ENCODE measurements at places on chromosomes 16 and 17.

DNA sequence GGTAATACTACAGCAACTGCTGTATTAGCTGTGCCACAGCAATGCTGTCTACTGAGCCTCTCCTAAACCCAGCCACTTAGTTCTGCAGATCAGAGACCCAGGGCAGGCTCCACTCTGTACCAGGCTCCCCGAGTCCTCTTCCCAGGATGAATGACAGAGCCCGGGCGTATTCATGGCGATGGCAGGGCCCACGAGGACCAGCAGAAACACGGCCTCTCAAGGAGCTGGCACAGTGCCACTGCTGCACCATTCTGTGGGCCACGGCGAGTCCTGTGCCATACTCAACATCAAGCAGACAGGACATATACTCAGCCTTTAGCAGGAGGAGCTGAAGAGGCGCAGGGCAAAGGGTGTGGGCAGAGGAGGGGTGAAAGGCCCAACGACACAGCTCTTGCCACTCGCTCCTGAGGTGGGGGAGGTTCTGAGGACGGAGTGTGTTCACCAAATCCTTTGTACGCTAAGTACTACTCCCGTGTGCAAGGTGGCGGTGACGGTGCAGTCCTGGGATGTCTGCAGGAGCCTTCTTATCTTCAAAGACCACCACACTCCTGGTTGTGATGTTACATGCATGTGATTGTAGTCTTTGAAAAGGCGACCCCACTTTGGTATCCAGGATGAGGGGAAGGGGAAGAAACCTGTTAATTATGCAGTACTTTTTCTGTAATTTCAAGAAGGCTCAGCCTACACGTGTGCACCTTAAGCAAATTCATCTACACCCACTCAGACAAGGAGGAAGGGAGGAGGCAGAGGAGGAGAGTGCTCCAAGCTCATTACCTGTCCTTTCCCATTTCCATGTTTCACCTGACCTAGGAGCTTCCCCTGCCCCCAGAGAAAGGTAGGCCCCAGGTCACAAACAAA, 98.0 kb downstream of the AMFR start:
- no peak for DNase-seq

GRCh38 chr16:9399573-9399972, 308.1 kb downstream of the HAPSTR1 start:
- DNase-seq = no peak

DNA sequence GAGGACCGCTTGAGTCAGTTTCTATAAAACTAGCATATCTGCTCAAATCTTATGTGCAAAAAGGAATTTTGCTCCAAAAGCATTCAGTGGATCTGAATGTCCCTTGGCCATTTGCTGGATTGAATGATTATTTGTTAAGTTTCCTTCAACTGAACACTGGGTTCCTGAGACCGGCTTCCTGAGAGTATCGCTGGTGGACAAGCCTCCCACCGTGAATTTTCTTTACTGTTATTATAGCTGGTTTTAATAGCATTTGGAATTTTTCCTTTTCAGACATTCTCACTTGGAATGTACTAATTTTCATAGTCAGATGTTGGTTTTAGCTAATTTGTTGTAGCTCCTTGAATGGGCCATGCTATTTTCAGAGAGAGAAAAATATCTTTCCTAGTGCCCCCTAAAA, 9.8 kb upstream of the MYOCD start:
- no peak for DNase-seq

DNA sequence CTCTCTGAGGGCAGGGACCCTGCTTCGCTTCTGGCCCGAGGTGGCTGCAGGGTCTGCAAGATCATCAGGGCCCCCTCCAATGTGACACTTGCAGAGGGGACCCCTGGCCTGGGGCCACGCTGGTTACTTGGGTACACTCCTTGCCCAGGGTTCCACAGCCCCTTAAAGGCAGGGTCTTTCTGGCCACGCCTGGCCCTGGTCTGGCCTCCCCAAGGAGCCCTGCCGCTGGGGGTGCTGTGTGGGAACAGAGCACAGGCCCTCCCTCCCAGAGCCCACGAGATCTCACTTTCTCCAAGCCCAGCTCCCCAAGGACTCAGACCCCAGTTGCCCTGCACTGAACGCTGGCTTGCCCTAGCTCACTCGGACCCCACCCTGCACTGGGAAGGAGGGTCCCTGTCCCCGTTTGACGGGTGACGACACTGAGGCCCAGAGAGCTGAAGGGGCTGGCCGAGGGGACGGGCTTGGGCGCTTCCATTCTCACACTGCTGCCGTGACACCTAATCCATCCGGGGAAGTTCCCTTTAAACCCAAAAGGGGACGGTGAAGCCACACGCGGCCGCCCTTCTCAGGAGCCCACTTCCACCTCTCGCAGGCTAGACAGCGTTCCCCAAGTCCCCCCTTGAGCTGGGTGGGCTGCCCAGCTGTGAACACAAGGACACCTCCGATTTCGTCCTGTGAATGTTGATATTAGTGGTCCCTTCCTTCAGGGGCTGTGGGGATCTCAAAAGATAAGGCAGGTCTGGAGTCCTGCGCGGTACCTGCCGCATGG, 26.9 kb upstream of the OSGIN1 start:
- no peak for DNase-seq

GRCh38 chr16:70714581-70715054, 28.8 kb upstream of the MTSS2 start:
- DNase-seq = no peak

GRCh38 chr17:75588596-75589011, 1.0 kb downstream of the MYO15B start:
- no peak for DNase-seq

DNA sequence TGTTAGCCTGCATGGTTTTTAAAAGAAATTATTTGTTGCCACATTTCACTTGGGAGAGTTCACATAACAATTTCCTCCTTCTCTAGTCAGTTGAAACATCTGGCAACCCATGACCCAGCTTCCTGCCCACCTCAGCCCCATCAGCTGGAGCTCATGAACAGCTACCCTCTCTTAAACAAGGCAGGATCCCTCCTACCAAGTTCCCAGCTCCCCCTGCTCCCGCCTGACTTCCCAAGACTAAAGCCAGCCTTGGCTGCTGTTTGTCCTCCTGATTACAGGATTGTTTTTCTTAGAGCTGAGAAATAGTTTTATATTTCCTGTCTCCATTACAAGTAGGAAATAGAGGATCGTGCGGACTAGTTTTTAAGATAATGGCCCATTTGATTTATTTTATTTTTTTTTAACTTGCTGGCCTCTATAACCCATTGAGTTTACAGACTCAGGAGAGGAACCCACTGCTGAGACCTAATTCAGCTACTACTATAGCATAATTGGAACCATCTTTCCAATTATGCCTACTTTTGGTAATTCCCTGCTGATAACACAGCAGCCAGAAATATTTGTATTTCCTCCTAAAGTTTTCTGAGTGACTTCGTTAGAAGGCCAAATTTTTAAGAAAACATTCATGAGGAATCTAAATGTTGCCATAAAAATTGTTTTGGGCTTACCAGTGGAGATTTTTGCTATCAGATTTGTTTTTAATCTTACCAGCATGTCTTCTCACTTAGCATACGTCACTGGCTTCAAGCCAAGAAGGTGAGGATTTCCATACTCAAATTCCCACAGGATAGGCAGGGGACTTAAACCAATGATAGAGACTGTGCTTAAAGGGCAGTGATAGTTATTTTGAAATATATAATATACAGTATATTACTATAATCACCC, 90.0 kb downstream of the ELAC2 start:
- DNase-seq = no peak

- DNase-seq = peak; percentile 74
Observed at GRCh38 chr16:1770328-1771187, 785 bp downstream of the NME3 start.

- DNase-seq = no peak
Observed at GRCh38 chr16:80968386-80969113, 38.1 kb downstream of the CMC2 start.

DNA sequence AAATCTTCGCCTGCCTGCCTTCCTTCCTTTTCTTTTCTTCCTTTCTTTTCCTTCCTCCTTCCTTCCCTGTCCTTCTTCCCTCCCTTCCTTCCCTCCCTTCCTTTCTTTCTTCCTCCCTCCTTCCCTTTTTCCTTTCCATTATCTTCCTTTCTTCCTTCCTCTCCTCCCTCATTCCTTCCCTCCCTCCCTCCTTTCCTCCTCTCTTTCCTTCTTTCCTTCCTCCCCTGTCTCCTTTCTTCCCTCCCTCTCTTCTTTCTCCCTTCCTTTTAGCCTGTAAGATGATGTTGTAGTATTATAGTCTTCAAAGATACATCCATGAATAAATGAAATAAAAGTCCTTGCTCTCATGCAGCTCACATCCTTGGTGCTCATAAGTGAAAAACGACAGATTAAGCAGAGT, 539.3 kb downstream of the RBFOX1 start:
- no peak for DNase-seq

DNA sequence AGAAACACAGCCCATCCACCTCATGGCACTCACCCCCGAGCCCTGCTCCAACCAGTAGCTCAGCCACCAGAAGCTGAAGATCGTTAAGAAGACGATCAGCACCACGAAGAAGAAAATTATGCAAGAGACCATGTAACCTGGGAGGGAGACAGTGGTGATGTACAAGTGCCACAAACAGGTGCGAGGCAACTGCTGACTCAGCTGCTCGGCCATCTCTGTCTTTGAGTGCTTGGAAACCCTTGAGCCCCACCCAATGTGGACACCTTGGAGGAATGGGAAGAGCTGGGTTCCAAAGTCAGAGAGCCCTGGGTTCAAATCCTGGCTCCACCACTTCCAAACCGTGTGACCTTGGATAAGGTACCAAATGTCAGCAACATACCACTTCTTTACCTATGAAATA, 38.1 kb upstream of the ABCC12 start:
- no peak for DNase-seq

DNA sequence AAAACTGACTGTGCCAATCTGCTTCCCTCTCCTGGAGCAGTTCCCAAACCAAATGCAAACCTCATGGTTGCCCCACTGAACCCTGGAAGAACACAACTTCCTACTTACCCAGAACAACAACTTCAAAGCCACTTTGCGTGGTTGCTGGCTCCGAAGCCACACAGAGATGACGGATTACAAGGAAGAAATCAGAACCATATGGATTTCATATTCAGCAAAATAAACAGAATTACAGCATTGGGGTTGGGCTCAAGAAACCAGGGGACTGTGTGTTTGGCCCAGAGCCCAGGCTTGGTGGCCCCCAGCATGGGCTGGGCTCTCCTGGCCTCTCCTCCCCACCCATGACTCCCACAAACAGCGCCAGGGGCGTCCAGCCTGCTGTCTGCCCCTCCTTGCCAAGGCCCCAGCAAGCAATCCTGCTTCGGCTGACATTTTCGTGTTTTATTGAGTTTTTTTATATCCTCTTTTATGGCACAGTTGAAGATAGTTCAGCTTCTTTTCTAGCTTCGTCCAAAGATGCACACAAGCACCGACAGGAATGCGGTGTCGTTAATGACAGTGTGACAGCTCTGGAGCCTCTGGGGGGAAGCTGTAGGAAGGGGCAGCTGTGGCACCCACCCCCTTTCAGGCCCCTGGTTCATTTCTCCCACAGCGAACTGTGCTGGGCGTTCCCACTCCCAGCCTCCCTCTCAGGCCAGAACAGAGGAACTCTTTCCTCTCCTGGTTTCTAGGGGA, 137.1 kb downstream of the GAS7 start:
- DNase-seq = no peak

DNA sequence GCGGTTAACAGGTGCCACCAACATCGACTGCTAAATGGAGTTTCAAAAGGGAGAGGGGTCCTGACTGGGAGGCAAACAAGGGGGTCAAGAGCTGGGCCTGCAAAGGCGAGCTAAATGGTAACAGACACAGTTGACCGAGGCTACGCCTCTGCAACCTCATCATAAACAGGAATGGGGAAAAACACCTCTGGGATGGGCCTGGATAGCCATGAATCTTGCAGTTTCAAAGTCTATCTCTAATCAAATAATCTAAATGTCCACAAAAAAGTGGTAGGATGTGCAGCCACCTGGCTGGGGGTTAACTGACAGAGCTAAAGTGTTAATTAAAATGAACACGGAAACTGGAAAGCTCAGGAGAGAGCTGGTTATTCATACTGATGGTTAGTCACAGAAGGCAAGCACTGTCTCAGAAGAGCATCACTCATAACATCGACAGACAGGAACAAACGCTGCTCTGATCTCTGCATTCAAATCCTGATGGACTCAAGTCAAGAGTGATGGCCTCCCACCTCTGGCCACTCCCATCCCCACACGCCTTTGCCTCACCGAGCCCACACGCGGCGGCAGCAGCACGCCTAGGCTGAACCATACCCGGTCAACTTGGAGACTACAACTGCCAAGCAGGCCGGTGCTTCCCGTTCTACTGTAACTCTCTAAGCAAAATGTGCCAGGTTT, 56.3 kb downstream of the CREBBP start:
- peak; percentile 44 for DNase-seq

- DNase-seq = peak; percentile 10
Observed at GRCh38 chr16:80317599-80318037, 223.2 kb upstream of the DYNLRB2 start.

- no peak for DNase-seq
Observed at GRCh38 chr16:53894686-53895085, 190.7 kb downstream of the FTO start.
